ENCODE measurements at places on chromosomes 2 and 18.

DNA sequence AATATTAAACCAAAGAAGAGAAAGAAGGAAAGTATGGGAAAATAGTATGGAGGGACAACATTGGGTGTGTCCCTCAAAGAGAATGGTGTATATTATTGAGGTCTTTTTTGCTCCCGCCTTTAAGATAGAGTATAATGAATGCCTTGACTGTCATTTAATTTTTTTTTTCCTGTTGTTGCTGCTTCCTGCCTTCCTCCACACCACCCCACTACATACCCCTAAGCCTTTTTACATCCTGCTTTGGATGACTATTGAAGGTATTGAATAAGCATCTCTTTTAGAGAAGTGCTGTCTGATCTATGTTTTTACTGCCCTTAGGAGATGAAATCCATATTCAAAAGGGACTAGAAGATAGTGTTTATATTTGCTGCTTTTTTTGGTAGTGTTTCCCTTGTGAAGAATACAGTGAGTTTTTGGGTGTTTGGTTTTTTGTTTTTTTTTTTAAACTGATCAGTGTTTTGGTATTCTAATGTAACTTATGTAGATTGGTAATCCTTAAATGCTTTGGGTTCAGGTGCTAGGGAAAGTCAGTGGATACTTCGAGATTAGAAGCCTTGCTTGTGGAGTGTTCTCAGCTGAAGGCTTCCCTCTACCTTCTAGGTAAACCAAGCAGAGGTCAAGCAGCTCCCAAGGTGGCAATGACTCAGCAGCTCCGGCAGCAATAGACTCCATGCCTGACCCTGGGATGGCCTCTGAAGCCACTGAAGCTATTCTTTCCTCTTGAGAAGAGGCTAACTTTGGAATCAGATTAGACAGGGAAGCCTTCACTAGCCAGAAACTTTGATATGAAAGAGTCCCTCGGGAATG is 5.0 kb downstream of the FZD7 start:
- no peak for DNase-seq

DNA sequence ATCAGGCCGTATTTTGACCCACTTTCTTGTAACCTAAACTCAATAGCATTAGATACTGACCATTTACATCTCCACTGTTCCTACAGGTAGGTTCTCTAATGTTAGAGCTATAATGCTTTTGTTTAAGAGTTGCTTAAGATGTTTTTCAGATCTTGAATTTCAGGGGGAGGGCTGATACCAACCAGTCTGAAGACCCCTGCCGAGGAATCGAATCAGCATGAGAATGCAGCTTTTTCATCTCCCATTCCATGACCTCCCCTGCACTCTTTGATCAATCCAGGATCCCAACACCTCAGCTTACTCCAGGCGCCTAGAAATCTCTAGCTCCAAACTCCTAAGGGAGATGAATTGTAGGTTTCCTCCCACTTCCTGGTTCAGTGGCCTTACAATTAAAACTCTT is 120.5 kb upstream of the MC4R start:
- no peak for DNase-seq

DNA sequence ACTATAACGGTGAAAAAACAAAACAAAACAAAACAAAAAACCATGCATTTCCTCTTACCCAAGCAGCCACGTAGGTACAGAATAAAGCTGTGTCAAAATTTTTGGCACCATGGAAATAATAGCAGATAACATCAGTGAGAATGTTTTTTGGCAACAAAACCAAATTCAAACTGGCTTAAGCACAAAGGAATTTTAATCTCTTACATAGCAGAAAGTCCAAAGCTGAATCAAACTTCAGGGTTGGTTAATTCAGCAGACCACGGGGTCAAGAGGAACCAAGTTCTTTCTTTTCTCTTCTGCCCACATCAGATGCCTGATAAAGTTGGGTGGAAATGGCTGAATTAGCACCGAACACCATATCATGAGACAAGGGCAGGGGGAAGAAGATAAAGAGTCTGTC is 129.5 kb downstream of the PAX3 start:
- no peak for DNase-seq

DNA sequence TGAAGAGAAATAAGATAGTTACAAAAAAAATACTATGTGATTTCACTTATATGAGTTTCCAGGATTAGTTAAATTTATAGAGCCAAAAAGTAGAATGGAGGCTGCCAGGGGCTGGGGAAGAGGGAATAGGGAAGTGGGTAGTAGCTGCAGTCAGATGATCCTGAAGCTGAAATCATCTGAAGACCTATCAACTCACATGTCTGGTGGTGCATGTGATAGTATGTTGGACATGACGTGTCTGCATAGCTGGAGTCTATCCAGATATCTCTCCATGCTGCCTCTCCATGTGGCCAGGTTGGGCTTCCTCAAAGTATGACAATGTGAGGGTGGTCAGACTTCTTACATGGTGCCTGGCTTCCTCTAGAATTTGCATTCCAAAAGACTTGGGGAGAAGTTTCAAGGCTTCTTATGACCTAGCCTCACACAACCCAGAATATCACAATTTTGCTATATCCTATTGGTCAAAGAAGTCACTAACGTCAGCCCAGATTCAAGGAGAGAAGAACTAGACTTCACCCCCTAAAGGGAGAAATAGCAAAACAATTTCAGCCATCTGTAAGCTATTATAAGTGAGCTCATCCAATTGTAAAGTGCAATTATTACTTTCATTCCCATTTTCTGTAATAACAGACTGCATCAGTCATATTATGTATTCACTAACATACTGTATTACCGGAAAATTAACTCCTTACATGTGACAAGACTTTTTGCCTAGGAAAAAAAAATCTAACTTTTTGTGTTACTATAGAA is 14.0 kb upstream of the ZNF396 start:
- no peak for DNase-seq

DNA sequence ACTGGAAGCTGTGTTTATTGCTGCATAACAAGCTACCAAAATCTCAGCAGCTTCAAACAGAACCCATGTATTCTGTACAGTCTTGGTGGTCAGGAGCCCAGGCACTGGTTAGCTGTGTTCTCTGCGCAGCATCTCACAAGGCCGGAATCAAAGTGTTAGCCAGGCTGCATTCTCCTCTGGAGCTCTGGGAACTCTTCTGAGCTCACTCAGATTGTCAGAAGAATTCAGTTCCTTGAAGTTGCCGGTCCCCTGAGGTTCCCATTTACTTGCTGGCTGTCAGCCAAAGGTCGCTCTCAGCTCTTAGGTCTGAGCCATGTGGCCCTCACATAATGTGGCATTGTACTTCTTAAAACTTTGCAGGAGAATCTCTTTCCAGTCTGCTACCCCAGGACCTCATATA is 123.6 kb upstream of the SMIM21 start:
- DNase-seq = no peak

GRCh38 chr2:1663621-1664020 is 80.7 kb downstream of the PXDN start:
- no peak for DNase-seq

- DNase-seq = peak; percentile 71
Measured at GRCh38 chr18:13464432-13465123, 246.0 kb downstream of the LDLRAD4 start.

DNA sequence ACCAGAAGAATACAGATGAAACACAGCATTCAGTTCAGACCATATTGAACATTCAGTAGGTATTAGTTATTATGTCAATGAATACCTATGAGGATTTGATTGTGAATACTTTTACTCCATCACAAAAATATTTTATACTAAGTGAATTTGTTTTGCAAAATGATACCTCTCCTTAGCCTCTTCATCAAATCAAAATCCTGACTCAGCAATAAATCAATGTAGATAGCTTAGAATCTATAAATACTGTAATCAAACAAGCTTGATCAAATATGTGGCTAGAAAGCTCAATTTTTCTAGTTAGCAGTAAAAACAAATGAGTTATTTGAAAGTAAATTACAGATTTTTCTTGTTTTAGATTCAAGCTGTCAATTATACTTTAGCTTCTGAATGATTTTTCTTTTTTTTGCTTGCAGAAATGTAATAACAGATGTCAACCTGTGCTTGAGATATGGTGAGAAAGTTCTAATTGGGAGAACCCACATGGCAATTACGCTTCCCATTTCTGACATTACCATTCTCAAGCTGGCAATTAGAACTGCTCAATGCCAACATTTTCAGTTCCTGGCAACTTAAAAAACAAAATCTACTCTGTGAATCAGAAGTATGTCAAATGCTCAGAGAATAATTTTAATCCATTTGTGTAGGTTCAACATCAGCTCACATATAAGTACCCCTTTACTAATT is 109.6 kb downstream of the PRELID3A start:
- no peak for DNase-seq

DNA sequence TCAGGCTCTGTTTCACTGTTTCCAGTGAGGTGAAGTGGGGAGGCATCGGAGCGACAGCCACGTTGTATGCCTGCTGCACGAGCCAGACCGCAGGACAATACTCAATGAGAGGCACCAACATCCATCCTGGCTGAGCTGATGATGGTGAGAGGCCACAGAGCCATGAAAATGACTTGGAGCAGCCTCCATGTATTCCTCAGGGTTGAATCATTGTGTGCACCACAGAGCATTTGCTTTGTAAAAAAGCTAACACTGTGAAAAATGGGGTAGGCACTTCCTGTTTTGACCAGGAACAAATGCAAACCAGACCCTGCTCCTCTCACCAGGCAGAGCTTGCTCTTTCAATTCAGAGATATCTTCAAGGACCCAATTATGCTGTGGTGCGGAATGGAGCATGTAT is 87.2 kb downstream of the LPIN1 start:
- DNase-seq = no peak

GRCh38 chr2:160157861-160158829 is 41.9 kb downstream of the ITGB6 start:
- DNase-seq = no peak

DNA sequence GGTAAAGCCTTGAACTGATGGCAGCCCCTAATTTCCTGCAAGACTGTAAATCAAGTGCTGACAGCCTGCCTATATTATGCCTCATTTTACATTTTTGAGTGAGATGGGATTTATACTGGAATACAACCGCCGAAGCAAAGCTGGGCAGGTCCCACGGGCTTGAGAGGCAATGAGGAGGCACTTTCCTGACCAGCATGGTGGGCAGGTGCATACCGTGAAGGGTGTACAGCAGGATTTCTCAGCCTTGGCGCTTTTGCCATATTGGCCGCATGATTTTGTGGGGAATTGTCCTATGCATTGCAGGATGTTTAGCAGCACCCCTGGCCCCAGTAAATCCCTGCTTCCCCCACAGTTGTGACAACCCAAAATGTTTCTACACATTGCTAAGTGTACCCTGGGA is 22.8 kb downstream of the CEP68 start:
- no peak for DNase-seq

DNA sequence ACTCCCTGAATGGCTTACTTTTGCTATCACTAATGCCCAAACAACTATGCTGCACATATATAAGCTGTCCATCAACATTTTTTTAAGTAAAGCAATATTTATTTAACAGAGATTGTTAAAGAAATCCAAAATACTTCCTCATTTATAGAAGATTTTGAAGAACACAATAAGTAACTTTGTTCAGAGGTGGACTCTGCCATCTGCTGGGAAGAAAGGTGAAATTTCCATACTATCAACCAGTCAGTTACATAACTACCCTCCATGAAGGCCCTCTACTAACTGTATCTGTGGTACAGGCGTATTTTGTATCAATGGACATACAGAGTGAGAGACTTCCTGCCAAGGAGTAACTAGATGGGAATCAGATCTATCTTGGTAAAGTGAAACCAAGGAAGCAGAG is 106.0 kb downstream of the DTNB start:
- no peak for DNase-seq

DNA sequence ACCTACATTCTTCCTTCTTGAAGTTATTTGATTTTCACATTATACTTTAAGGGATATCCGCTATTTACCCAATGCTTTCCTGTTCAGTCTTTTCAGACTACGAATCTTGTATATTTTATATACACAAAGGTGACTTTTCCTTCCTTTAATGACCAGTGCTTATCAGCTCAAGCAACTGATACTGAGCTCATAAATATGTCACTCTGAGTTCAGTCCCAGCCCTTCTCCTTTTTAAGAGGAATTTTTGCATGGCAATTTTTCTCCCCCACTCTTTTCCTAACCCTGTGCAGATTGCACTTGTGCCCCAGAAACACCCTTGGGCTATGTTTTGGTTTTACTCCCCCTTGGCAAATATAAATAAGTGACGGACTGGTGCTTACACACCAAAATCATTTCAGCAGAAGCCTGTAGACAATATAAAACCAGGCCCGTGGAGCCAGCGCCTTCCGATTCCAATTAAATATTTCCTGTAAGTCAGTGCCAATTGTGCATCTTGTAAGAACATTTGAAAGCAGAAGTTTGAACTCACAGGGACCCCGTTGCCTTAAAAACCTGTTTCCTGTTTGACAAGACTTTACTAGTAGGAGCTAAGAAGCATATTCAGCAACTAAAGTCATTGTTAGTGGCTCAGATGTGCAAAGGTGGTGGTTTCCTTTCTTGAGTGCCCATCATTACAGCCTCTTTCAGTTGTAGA is 66.3 kb upstream of the GATA6 start:
- no peak for DNase-seq

GRCh38 chr2:44529448-44529847 is 167.7 kb downstream of the CAMKMT start:
- no peak for DNase-seq

DNA sequence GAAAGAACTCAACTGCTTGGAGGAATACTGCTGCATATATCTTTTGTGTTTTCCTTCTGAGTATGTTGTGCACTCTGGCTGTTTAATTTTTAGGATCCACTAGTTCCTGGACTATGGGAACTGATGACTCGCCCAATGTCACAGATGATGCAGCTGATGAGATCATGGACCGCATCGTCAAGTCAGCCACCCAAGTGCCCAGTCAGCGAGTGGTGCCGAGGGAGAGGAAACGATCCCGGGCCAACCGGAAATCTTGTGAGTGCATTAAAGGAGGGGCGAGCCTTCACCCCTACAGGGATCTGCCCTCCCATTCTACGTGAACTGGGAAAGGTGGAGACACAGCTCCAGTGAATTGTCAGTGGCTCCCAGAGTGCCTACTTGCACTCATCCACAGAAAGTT is 59.6 kb downstream of the TPGS2 start:
- DNase-seq = no peak

DNA sequence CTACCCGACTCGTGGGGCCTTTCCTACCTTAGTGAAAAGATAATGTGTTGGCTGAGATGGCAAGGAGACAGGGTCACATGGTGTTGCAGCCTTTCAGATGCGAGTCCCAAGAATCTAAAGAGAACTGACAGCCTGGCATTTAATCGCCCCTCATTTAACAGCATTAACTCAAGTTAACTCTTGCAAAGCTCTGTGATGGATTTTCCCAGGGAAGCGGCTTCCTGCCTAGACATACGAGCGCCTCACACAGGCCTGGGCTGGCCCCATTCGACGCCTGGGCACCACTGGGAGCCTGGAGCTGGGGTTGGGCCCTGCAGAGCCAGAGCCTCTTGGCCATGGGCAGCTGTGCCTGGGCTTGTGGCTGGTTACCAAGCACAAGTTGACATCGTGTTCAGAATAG is 140.8 kb downstream of the SEPTIN10 start:
- no peak for DNase-seq

- no peak for DNase-seq
Measured at GRCh38 chr2:32212295-32212694, 46.6 kb downstream of the SLC30A6 start.

GRCh38 chr18:8162802-8163201 is 446.4 kb upstream of the RAB12 start:
- no peak for DNase-seq

All from stimulated activated CD4-positive, alpha-beta T cell treated with anti-CD3 and anti-CD28 coated beads, Interleukin-1b, Interleukin-23, amount 100 ng/mL, for 48 hours (primary cell).